ENCODE measurements at places on chromosomes 11 and 22.

GRCh38 chr11:61893981-61894380 lies 2.6 kb upstream of the FADS3 start:
- DNase-seq: no peak

DNA sequence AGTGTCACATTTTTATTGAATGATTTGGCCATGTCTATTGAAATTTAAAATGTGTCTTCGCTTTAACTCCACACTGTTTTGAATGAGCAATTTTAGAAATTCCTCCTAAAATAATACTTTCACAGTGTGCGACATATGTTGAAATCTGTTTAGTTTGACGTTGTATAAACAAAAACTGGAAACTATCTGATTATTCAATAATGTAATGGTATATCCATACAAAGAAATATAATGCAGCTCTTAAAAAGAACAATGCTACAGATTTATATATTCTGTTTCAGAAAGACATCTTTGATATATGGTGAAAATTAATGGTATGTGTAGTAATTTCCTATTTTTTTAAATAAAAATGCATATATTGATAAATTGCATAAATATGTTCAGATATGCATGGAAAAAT lies 268.7 kb upstream of the SORL1-AS1 start:
- no peak for DNase-seq

DNA sequence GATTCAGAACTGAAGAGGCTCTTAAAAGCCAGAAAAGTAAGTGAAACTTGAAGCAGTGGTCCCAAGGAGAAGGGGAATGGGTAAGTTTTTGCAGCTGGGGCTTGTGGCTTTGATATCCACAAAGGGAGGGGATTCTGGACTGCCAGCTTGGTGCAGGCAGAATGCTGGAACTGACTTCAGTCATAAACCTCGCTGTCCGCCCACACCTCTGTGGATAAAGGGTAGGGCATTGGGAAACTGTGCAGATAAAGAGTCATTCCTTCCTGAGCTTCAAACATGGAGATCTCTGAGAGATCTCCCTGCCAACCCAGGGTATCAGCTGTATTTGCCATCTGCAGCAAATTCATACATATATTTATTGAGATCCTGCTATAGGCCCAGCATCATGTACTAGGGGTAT lies 124.3 kb upstream of the OR9Q1 start:
- DNase-seq: no peak

GRCh38 chr11:130023204-130023603 lies 20.6 kb upstream of the PRDM10 start:
- no peak for DNase-seq

DNA sequence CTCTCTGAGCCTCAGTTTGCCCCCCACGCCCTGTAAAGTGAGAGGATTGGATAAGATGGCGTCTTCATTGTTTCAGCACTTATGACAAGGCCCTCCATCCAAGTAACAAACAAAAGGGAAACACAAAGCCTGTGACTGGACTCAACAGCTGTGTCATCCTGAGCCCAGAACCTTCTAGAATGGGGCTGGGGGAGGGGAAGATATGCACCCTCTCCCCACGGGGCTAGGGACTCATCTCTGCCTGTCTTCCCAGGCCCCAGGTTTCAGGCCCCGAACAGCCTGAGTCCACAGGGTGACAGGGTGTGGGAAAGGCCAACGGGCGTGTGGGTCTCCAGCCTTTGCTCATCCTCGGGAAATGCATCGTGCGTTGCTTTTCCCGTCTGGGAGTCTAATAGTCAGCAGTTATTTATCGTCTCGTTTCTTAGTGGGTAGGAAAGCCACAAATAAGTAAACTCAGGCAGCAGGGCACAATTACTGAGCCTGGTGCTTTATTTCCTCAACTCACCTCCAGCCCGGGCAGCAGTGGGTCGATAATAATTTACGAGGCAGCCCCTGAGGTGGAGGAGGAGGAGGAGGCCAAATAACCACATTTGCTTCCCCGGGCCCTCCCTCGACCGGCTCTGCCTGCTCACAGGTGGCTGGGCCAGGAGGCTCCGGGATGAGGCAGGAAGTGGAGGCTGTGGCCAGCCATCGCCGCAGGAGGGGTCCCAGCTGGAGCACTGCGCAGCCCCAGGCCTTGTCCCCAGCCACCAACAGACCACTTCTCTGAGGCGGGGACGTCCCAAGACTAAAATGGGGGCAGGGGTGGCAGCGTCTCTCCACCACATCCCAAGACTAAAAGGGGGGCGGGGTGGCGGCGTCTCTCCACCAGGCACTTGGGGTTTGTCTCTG lies 54.4 kb downstream of the FLRT1 start:
- DNase-seq: peak; percentile 25

DNA sequence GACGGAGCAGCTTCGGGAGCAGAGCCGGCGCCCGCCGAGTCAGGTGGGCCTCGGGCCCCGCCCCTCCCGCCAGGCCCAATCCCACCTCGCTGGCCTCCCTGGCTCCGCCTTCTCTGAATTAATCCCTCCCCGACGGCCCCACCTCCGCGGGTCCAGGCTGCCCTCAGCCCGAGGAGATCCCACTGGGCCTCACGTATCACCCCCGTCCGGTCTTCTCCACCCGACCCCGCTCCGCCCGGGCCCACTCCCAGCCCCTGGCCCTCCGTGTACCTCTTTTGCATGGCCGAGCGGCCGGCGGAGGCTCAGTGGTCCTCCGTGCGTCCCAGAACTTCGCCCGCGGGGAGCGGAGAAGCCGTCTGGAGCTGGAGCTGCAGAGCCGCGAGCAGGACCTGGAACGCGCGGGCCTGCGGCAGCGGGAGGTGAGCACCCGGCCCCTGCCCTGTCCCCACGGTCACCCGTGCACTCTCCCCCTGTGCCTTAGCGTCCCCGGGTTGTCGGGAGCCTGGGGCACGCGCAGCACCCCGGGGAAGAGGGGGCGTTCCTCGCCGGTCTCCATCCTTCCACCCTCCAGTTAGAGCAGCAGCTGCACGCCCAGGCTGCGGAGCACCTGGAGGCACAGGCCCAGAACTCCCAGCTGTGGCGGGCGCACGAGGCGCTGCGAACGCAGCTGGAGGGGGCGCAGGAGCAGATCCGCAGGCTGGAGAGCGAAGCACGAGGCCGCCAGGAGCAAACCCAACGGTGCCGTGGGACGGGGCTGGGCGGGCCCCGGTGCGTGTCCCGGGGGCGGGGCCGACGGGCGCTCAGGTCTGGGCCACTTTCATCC lies 2.2 kb upstream of the CD151 start:
- DNase-seq: peak; percentile 62

- no peak for DNase-seq
Observed at GRCh38 chr11:79249295-79249993, 191.4 kb downstream of the TENM4 start.

GRCh38 chr11:66823700-66824099 lies 19.5 kb upstream of the RCE1 start:
- no peak for DNase-seq

- DNase-seq: peak; percentile 9
Observed at GRCh38 chr11:67022961-67023956, at the start of gene SYT12. Gene SYT12 (plus strand): TSS chr11:67023134. CDS start chr11:67030145, 7,011 bp downstream.

DNA sequence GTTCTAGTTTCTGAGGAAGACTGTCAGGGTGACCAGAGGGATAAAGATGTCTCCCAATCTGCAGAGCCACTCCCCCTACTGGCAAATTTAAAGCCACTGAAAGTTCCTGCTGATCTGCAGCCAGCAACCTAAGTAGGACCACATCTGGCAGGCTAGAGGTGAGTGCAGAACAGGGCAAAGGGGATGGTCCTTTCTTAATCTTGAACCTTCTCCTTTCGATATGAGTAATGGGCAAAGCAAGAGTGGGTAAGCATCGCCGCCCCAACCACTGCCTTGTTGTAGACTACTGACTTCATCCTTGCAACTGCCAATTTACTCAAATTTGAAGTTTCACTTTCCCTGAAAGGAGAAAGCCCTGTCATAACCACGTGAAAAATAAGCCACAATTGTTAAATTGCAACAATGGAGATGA lies 30.7 kb downstream of the SCUBE2 start:
- DNase-seq: no peak

- DNase-seq: no peak
Observed at GRCh38 chr11:67076202-67076601, 19.6 kb downstream of the RHOD start.

GRCh38 chr22:44133901-44134571 lies 46.7 kb upstream of the PARVG start:
- DNase-seq: no peak

All from NCI-H510A treated with DMSO at 0.1 percent for 48 hours (cell line).